ENCODE measurements at places on chromosomes 13 and 19.

- DNase-seq: no peak
Observed at GRCh38 chr13:98083507-98083906, 59.4 kb upstream of the FARP1 start.

- DNase-seq: no peak
Observed at GRCh38 chr13:82702513-82702912, 1179.8 kb downstream of the SLITRK1 start.

GRCh38 chr19:10699650-10700335 lies 1.4 kb upstream of the QTRT1 start:
- DNase-seq: peak; percentile 79

GRCh38 chr19:16217716-16218451 lies 20.2 kb downstream of the AP1M1 start:
- DNase-seq: no peak

GRCh38 chr19:39873385-39873784 lies 27.2 kb upstream of the FBL start:
- DNase-seq: no peak

DNA sequence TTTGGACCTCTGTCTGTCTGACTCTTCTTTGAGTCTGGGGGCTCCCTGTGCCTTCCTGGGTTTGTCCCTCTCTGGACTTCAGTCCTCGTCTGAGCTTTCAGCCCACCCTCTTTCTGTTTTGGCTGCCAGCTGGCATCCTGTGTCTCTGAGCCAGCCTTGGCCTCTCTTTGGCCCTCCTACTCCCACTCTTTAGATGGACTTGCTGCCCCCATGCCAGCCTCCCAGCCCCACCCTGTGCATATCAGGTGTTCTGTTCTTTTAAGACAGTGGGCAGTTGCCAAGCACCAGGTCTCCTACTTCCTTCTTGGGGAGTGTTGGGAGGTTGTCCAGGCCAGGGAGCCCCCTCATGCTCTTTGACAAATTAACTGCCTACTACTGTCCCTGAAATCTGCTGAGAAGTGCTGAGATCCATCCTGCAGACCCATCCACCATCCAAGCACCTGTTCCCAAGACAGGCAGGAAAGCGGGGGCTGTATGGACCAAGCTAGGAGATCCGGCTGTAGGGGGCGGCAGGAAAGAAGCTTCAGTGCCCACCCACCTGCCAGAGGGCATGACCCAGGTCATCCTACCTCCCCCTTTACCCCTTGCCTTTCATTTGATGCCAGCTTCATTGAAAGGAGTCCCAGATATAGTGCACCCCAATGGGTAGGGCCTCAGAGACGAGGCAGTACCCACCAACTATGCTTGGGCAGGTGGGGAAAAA lies 9.6 kb downstream of the CIC start:
- no peak for DNase-seq

- no peak for DNase-seq
Observed at GRCh38 chr13:36332986-36333385, 13.2 kb downstream of the SPART start.

DNA sequence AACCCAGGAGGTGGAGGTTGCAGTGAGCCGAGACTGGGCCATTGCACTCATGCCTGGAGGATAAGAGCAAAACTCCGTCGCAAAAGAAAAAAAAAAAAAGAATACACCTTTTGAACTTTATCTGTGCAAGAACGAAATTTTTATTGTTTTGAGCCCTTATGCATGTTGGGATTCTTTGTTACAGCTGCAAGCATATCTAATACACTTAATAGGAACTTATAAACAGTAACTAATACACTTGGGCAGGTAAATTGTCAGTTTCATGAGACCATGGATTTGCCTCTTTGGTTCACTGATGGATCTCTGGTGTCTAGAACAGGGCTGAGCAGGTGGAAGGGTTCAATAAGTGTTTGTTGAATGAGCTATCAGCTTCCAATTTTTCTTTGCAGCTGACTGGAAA lies 108.1 kb downstream of the CACNA1A start:
- DNase-seq: no peak

- DNase-seq: no peak
Observed at GRCh38 chr13:74045583-74045982, 88.6 kb downstream of the KLF12 start.

DNA sequence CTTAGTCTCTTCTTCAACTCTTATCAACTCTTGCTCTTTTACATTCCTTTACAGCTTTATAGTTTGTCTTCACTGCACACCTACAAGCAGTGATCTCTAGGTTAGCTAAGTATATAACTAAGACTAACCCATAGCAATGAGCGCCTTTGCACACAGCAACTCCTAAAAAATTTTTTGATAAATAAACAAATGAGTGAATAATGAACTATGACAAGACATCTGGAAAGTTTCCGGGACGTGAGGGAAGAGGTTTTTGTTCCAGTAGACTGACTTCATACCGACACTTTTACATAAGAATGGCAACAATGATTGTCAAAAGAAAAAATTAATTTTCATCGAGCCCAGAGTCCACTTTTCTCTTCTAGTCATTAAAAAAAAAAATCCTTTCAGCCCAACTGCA lies 98.3 kb downstream of the ELF1 start:
- no peak for DNase-seq

DNA sequence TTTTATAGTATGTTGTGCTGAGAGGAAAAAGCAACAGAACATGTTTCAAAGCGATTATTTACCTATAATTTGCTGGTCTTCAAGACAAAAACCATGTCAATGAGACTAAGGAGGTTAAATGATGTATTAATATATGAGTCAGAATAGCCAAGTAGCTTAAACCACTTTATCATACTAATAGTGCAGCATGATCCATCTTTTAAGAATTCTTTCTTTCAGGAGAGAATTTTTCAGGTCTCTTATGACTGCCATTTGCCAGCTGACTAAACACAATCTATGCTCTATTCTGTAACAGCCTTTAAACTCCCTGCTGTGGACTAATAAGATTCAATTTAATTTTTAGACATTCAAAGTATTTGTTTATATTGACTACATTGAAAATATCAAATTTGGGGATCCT lies 93.7 kb downstream of the TRPC4 start:
- DNase-seq: no peak

DNA sequence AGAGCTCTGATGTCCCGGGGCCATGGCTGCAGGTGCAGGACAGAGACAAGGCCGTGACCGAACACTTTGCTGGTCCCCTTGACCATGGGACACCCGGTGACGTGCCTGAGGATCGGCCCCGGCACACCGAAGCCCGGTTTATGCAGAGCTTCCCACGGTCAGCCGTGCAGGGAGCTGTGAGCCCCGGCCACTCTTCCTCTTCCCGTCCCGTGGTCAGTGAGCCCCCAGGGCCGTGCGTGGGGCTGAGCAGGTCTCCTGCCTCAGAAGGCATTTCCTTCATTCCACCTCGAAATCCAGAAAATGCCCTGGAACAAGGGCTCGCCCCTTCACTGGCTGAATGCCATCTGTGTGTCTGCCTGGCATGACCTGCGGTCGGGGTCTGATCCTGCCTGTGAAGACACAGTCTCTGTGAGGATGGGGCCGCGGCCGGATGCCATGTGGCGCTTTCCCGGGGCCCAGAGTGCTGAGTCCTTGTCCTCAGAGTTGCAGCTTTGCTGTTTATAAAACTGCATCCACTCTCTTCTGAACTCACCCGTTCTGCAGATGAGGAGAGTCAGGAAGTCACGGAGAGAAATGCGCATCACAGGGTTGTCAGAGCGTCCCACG lies 16.9 kb downstream of the MCF2L start:
- no peak for DNase-seq

GRCh38 chr13:99376132-99376531 lies 68.9 kb upstream of the GPR183 start:
- no peak for DNase-seq

DNA sequence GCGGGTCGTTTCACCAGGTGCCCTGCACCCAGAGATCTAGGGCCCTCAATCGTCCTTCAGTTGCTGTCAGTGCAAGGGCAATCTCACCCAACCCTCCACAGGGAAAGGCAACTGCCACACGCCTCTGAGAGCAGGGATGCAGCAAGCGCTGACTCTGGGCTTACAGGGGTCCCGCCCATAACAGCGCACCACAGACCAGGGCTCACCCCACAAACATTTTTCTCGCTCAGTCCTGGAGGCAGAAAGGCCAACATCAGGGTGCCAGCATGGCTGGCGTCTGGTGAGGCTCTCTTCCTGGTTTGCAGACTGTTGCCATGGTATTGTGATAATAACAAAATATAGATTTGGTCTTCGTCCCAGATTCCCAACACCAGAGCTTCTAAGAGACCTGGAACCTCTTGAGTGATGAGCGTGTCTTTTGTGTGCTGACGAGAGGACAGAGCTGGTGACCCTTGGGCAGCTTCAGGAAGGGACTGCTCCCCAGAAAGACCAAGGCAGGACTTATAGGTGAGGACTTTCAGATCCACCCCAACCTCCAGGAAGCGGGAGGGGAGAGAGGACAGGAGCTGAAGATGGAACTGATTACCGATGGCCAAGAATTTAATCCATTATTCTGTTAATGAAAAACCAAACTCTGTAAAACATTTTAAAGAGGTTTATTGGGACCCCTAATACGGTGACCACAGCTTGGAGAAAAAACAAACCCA lies 51.3 kb downstream of the C13orf46 start:
- DNase-seq: no peak

- no peak for DNase-seq
Observed at GRCh38 chr19:42024622-42025111, 30.6 kb upstream of the ATP1A3 start.

DNA sequence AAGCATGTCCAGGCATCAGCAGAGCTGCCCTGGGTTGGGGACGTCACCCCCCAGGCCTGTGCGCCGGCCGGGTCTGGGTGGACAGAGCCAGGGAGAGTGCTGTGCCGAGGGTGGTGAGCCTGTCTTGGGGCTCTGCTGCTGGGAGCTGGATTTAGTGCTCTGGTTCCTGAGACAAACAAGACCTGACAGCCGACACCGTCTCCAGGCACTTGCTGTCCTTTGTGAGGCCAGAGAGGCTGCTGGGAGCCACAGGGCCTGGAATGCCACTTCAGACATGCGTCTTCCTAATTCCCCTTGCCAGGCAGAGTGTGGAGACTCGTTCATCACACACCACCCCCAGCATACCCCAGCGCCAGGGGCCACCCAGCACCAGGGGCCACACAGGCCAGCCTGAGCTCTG lies 165.8 kb downstream of the KDM4B start:
- DNase-seq: no peak

- DNase-seq: no peak
Observed at GRCh38 chr13:111247552-111247951, 72.9 kb upstream of the TEX29 start.

GRCh38 chr13:21932996-21933395 lies 262.1 kb downstream of the FGF9 start:
- no peak for DNase-seq

DNA sequence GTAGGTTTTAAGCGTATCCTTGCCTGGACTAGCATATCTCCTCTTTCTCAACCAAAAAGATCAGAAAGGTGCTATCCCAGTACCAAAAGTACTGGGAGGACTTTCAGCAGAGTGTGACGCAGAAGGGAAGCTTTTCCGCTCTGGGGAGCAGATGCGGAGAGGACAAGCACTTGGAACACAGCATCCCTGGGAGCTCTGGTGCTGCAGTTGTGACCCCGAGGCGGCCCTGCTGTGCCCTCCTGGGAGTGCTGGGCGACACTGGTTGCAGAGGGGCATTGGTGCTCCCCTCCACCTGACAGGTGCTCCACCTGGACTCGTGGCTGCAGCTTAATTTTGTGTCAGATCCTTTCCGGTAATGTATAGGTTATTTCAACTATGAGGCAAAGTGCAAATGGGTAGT lies 3.4 kb downstream of the NAXD start:
- DNase-seq: no peak

DNA sequence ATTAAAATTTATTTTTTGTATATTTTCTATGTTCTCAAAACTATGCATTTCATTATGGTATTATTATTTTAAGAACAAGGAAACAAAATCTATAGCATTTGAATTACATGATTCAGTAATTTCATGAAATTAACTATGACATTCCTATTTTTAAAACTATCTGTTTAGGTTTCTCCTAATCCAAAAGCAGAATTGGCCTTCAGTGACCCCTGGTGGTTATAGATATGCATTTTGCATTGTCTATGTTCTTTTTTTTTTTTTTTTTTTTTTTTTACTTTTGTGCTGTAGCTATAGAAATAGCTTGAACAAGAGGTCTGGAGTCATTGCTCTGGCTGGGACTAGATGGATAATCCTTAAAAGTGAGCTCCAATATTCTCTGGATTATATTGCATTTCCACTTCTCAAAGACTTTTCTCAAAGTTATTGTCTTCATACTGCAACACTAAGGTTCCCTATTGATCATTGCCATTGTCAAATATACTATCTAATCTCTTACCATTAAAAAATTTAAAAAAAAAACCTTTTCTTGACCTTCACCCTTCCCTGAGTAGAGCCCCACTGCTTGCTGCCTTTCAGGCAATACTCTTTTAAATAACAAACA lies 15.9 kb upstream of the DNAJC3 start:
- DNase-seq: peak; percentile 44

DNA sequence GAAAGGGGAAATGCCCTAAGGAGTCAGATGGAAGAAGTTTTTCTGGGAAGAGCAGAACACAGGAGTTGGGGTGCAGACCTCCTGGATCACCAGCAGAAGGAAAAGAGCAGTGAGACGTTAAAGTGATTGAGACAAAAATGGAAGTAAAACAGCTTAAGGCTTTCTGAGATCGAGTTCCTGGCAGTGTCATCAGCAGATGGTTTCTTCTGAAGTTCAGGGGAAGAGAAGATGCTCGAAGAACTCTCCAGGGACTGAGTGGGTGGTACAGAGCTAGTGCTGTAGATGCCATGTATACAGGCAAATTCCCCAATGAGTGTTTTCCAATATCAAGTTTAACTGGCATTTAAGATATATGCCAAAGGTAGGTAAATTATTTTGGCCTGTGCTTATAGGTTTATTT lies 272.2 kb upstream of the KLF12 start:
- DNase-seq: no peak

DNA sequence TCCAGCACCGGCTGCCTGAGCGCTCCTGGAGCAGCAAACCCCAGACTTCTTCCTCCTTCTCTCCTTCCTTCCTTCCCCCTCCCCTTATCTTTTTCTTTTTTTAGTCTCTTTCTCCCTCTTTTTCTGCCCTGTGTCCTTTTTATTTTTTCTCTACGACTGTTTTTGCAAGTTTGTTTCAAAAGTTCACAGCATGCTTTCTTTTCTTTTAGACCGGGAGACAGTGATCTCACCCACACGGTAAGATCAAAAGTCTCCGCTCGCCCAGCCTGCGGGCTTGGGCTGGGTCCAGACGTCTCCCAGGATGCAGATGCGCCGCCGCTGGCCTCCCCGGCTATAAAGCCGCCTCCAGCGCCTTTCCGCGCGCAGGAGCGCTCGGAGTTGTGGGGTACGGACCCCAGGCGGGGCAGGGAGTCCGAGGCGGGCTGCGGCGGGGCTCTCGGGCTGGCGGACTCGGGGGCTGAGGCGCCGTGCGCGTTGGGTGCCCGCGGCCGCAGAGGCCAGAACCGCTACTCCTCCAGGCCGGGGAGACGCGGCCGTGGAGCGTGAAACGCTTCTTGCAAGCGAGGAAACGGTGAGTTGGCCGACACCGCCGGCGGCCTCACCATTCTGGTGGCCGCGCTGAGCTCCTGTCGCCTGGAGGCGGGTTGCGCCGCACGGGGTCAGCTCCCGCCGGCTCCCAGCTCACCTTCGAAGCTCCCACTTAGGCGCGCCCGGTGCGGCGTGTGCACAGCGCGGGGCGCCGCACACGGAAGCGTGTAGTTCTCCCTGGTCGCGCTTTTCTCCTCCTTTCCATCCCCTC lies 2.0 kb upstream of the TSHZ3 start:
- DNase-seq: no peak

- DNase-seq: no peak
Observed at GRCh38 chr13:99749271-99750019, 222.1 kb downstream of the ZIC5 start.

Data from activated CD4-positive, alpha-beta T cell treated with anti-CD3 and anti-CD28 coated beads, Interleukin-2, Interleukin-6, amounts not matched to agents 100 ng/mL and 50 ng/mL, durations not matched to agents 16 hours and 8 hours (primary cell).